ENCODE measurements at places on chromosomes 6 and 20. TPM values are rescaled to one million over a fixed set of nuclear protein-coding genes. Genes with fewer than 3 reads are reported as not detected.

DNA sequence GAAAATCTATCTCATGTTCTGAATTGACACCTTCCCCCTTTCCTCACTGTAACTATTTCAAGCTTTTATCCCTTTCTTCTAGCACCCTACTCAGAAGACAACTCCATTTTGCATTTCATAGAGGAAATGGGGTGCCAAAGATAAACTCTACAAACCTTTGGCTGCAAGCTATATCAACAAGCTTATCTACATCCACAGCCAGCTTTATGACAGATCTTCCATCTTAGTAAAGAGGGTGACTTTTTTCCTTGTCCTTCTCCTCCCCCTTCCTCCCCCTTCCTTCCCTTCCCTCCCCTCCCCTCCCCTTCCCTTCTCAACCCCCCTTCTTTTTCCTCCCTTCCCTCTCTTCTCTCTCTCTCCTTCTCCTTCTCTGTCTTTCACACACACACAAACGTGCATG, 58.0 kb upstream of the OLIG3 start:
- H3K4me1 ChIP-seq, result no peaks in the 10 kb centered on the region
- no peaks in the 10 kb centered on the region for H3K36me3 ChIP-seq
- H3K4me3 ChIP-seq, result no peak overlapping the region

GRCh38 chr20:38040276-38040675, 6.7 kb downstream of the RPRD1B start:
- no peak overlapping the region for H3K27ac ChIP-seq
- H3K36me3 ChIP-seq, result peaks cover 43% of the 10 kb centered on the region
- no peak for DNase-seq
- no peak overlapping the region for H3K4me3 ChIP-seq
- peaks cover 67% of the 10 kb centered on the region for H3K4me1 ChIP-seq
- H3K27me3 ChIP-seq, result no peaks in the 10 kb centered on the region

DNA sequence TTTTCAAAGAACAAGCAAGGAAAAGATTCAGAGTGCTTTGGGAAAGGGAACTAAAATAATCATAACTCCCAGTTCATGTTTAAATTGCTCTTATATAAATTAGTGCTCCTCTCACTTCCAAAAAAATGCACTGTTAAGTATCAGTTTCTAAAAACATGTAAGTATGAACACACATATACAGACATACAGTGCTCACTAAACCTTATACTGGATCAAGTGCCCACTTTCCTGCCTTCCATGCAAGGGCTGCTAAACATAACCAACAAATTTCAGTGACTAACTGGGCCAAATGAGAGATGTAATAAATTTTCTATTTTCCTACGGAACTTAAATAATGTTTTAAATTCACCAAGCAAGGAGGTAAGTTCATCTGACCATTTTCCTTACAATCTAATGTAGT, 6.4 kb downstream of the TFAP2A start:
- peak overlapping the region; percentile 98 for H3K27ac ChIP-seq
- H3K36me3 ChIP-seq, result peaks cover 37% of the 10 kb centered on the region
- H3K4me1 ChIP-seq, result peaks cover 45% of the 10 kb centered on the region
- no peak for DNase-seq

GRCh38 chr6:84618046-84618752, 146.2 kb downstream of the TBX18 start:
- H3K27me3 ChIP-seq, result no peaks in the 10 kb centered on the region
- peaks cover 2% of the 10 kb centered on the region for H3K36me3 ChIP-seq
- H3K4me1 ChIP-seq, result peaks cover 17% of the 10 kb centered on the region

DNA sequence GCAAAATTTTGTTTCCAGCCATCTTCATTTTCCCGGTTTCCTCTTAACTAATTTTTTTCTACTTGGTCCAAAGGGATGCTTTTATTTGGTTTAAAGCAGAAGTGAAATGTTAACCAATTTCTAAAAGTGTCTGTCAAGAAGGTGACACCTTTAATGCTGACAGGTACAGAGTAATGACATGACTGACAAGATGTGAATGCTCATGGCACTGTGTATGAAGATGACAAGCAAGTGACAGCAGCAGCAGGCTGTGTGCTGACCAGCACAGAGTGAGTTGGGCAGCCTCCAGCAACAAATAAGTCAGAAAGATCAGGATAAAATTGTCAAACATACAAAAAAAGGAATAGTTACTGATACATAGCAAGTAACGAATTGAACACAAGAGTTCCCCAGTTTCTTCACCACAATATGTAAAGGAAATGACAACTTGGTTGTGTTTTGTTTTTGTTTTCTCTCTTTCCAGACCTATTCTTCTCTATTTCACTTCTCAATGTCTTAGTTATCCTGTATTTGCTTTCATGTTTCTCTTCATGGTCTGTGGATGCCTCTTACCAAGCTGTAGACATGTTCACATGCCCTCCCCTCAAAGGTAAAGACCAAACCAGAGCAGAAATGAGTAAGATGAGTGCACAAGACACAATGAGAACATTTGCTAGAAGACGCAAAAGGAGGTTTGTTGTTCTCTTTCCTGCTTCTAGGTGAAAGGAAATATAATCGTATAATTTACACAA, 174.9 kb downstream of the FRK start:
- H3K27ac ChIP-seq, result no peak overlapping the region
- H3K36me3 ChIP-seq, result no peaks in the 10 kb centered on the region
- DNase-seq, result no peak
- H3K4me1 ChIP-seq, result peaks cover 25% of the 10 kb centered on the region

GRCh38 chr20:56616716-56617115, 12.4 kb upstream of the TFAP2C start:
- no peaks in the 10 kb centered on the region for H3K36me3 ChIP-seq
- no peak overlapping the region for H3K27ac ChIP-seq
- H3K27me3 ChIP-seq, result no peaks in the 10 kb centered on the region
- DNase-seq, result no peak
- H3K4me1 ChIP-seq, result no peaks in the 10 kb centered on the region
- no peak overlapping the region for H3K4me3 ChIP-seq

GRCh38 chr20:62874964-62875344, 13.3 kb upstream of the TCFL5 start:
- no peak overlapping the region for H3K4me3 ChIP-seq
- no peaks in the 10 kb centered on the region for H3K36me3 ChIP-seq
- H3K27me3 ChIP-seq, result no peaks in the 10 kb centered on the region
- no peak for DNase-seq

GRCh38 chr6:157442291-157442690, 61.3 kb downstream of the ZDHHC14 start:
- DNase-seq, result no peak
- no peaks in the 10 kb centered on the region for H3K36me3 ChIP-seq
- H3K27me3 ChIP-seq, result no peaks in the 10 kb centered on the region
- no peak overlapping the region for H3K4me3 ChIP-seq

DNA sequence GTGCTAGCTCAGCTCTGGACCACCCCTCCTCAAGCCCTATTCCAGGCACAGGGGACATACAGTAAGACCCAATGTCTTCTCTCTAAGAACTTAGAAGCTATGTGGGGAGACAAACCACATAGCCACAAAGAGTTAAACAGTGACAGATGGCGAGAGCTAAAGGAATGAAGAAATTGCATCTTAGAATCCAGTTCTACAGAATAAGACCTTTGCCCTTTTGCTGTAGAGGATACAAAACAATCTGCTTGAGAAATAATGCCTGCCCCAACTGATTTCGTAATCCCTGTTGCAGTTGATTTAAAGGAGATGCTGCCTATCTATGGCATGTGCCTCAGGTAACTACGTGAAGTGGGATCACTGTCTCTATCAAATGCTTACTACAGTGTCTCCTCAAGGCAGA, 31.2 kb downstream of the TNFRSF21 start:
- H3K27me3 ChIP-seq, result no peaks in the 10 kb centered on the region
- no peak for DNase-seq
- peaks cover 68% of the 10 kb centered on the region for H3K36me3 ChIP-seq
- H3K4me3 ChIP-seq, result no peak overlapping the region

DNA sequence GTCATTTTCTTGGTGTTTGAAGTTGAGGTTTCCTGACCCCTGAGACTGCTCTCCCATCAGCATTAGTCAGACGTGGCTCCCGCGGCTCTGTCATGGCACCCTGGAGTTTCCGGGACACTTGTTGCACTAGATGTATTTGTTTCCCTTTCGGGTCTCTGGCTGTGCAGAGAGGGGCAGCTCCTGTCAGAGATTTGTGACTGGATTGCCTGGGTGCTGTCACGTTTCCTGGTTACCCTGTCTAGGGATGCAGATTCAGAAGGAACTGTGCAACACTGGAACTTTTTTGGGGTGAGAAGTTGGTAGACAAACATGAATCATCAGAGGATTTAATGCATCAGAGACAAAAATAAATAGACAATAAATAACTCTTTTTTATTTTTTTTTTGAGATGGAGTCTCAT, 431.8 kb upstream of the MAN1A1 start:
- H3K27me3 ChIP-seq, result no peaks in the 10 kb centered on the region
- H3K27ac ChIP-seq, result no peak overlapping the region
- H3K4me1 ChIP-seq, result peaks cover 3% of the 10 kb centered on the region
- H3K4me3 ChIP-seq, result no peak overlapping the region
- H3K36me3 ChIP-seq, result no peaks in the 10 kb centered on the region

DNA sequence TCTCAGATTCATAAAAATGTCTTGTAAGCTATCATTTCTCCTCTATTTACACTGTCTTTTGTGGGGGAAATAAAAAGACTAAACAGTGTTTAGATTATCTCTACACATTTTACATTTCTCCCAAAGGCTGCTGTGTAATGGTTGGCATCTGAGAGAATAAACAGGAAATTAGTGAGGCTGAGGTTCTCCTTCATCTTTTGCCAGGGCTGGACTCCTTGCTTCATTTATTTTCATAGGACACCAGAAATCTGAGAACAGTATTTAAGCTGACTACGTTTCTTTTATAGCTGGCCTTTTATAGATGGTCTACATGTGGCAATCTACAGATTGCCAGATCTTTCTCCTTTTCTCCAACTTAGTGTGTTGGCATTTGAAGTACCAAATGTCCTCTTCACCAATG, 41.5 kb downstream of the PLCB4 start:
- H3K36me3 ChIP-seq, result no peaks in the 10 kb centered on the region
- H3K27me3 ChIP-seq, result no peaks in the 10 kb centered on the region
- no peak overlapping the region for H3K27ac ChIP-seq
- H3K4me1 ChIP-seq, result no peaks in the 10 kb centered on the region
- H3K4me3 ChIP-seq, result no peak overlapping the region

- no peak overlapping the region for H3K4me3 ChIP-seq
- no peak overlapping the region for H3K27ac ChIP-seq
- peaks cover 11% of the 10 kb centered on the region for H3K27me3 ChIP-seq
- no peaks in the 10 kb centered on the region for H3K4me1 ChIP-seq
- no peaks in the 10 kb centered on the region for H3K36me3 ChIP-seq
Measured at GRCh38 chr20:52747845-52748284, 224.3 kb upstream of the TSHZ2 start.

GRCh38 chr6:32057966-32058365, 19.8 kb downstream of the CYP21A2 start:
- no peak overlapping the region for H3K4me3 ChIP-seq
- H3K27me3 ChIP-seq, result no peaks in the 10 kb centered on the region
- H3K36me3 ChIP-seq, result no peaks in the 10 kb centered on the region
- DNase-seq, result no peak
- H3K4me1 ChIP-seq, result no peaks in the 10 kb centered on the region

DNA sequence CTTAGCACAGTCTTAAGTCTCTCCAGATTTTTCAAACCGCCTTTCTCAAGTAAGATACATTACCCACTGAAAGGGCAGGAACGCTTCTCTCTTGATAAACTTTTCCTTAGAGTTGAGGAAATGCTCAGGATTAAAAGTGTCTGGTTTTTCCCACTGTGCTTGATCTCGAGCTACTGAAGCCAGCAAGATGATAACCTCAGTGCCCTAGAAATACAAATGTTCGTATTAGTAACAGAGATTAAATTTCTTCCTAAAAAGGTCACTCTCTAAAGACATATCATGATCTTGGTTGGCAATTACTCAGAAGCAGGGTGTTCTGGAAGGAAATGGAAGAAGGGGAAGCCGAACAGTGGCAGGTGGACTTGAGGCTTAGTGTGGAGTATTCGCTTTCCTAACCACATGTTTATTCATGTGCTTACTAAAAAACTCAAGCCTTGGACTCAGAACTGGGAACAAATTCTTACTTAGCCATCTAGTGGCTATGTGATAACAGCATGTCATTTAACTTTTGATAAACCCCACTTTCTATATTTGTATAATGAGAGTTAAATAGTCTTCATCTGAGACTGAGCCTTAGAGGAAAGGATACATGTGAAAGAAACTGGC, 20.1 kb downstream of the C6orf141 start:
- no peak overlapping the region for H3K4me3 ChIP-seq
- H3K27ac ChIP-seq, result no peak overlapping the region

GRCh38 chr6:37105148-37106050, 64.6 kb upstream of the PIM1 start:
- no peaks in the 10 kb centered on the region for H3K36me3 ChIP-seq
- peaks cover 41% of the 10 kb centered on the region for H3K4me1 ChIP-seq
- no peak for DNase-seq

DNA sequence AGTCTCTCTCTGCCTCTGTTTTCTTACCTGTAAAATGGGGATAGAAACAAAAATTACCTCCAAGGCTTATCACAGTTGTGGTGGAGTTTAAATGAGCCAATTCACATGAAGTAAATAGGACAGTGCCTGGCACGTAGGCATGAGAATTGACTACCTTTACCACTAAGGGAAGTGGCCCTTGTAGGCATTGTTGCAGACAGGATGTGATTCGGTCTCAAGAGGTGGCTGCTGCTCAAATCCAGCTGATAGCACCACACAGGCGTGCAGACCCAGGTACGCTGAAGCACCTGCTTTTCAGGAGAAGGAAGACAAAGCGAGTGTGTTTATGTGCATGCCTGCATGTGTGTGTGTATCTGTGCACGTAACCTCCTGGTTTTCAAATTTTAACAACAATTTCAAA, 108.6 kb downstream of the EYA2 start:
- H3K4me3 ChIP-seq, result no peak overlapping the region
- no peak overlapping the region for H3K27ac ChIP-seq

DNA sequence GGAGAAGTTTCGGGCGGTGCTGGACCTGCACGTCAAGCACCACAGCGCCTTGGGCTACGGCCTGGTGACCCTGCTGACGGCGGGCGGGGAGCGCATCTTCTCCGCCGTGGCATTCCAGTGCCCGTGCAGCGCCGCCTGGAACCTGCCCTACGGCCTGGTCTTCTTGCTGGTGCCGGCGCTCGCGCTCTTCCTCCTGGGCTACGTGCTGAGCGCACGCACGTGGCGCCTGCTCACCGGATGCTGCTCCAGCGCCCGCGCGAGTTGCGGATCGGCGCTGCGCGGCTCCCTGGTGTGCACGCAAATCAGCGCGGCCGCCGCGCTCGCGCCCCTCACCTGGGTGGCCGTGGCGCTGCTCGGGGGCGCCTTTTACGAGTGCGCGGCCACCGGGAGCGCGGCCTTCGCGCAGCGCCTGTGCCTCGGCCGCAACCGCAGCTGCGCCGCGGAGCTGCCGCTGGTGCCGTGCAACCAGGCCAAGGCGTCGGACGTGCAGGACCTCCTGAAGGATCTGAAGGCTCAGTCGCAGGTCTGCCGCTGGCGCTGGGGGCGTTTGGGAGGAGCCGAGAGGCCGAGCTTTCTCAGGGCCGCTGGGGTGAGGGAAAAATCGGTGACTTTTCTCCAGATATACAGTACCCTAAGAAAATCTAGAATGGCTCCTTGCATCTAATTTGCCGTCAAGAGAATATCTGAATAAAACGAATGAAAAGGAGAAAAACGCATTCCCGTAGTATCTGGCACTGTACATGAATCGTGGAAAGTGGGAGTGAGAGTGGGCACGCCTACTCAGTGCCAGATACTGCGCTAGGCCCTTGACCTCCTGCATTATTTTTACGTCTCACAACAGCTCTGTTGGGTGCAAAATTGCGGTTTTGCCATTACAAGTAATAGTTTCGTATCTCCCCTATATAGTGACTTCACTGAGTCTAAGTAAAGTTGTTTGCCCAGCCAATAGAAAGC, 1.0 kb downstream of the CALHM6 start:
- no peaks in the 10 kb centered on the region for H3K4me1 ChIP-seq
- no peaks in the 10 kb centered on the region for H3K36me3 ChIP-seq
- no peak overlapping the region for H3K4me3 ChIP-seq
- peaks cover 22% of the 10 kb centered on the region for H3K27me3 ChIP-seq

The LEMD2 gene
- 54.5 TPM for total RNA-seq

The BMP7 gene
- not detected for total RNA-seq

The MPIG6B gene
- total RNA-seq, result not detected

The PAX1 gene
- total RNA-seq, result not detected

The CLPSL1 gene
- total RNA-seq, result not detected

The DDO gene
- total RNA-seq, result not detected
